ENCODE measurements at places on chromosomes 2 and 18.

- no peak for DNase-seq
Measured at GRCh38 chr2:194363295-194363694, 1293.7 kb upstream of the SLC39A10 start.

DNA sequence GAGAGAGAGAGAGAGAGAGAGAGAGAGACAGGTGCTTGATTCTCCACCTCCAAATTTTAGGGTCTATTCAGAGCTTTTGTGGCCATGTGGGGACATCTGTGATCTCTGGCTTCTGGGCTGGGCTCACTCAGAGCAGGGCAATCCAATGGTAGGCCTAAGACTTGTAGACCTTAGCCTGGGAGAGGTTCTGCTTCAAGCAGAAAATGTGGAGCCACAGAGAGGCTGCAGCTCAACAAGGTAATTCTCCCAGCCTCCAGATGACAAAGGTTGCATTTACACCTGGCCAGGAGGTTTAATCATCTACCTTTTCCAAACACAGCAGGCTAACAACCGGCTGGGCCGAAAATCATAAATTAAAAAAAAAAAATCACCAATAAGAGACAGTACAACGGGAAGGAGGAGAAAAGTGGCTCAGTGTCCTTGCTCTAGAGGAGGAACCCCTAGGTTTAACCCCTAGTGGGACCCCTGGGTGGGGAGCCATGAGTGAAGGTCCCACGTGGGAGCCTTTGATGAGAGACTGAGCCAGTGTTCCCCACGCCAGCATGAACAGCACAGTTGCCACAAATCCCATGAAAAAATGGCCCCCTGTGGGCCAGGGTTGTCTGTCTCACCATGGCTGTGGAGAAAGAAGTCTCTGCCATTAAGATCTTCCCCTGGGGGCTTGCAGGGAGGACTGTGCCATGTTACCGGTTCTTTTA is 124.0 kb upstream of the GATA6 start:
- no peak for DNase-seq

DNA sequence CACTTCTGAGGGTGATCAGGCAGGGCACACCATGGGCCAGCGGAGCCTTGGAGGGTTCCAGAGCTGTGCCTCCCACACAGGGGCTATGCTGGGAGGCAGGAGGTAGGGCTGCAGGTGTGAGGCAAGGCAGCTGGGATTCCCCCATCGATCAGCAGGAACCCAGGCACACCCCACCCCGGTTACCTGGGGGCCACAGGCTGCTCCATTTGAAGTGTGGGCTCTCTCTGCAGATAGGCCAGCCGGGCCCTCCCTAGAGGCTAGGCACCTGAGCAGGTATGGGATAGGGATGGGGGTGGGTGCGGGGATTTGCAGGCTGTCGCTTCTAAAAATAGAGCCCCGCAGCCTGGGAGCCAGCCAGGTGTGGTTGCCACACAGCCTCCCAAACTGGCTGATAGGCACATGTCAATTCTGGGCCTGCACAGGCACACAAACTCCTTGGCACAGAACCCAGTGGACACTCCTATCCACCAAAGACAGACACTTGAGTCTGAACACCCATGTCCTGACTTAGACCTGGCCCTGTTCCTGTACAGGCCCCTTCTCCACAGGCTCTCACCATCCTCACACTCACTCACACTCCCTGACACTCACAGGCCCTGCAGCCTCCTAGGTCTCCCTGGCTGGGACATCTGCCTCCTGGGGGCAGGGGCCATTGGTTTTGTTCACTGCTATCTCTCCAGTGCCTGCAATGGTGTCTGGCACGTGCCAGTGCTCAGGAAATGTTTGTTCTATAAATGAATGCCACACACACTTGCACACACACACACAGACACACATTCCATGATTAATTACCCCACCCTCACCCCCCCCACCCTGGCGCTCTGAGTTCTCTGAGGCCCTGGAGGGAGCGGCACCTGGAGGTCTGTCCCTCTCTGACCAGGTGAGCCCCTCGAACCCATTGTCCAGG is 73.4 kb downstream of the ZFP36L2 start:
- DNase-seq, result no peak

DNA sequence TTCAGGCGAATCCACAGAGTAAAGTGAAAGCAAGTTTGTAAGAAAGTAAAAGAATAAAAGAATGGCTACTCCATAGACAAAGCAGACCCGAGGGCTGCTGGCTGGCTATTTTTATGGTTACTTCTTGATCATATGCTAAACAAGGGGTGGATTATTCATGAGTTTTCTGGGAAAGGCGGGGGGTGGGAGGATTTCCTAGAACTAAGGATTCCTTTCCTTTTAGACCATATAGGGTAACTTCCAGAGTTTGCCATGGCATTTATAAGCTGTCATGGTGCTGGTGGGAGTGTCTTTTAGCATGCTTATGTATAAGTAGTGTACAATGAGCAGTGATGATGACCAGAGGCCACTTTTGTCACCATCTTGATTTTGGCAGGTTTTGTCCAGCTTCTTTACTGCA is 59.8 kb downstream of the SLC4A3 start:
- DNase-seq, result no peak

- DNase-seq, result no peak
Measured at GRCh38 chr2:40147360-40147759, 304.5 kb downstream of the SLC8A1 start.

DNA sequence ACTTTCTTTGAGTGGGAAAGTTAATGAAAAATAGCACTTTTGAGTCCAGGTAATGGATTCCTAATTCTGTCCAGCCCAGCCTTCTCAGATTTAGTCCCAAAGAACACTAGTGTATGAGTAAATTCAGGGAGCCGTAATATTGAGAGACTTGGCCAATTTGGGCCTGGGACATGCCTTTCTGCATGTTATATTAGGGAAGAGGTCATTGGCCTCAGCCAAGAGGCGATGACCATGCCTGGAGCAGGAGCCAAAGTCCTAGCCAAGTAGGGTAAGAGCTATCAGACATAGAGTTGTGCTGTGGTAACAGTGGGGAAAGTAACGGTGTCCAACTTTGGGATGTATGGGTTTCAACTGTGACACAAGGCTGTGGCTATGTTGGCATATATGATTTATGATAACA is 336.5 kb upstream of the ZNF804A start:
- no peak for DNase-seq

- no peak for DNase-seq
Measured at GRCh38 chr2:77009307-77009706, 512.9 kb downstream of the LRRTM4 start.

GRCh38 chr2:180647621-180648020 is 332.8 kb upstream of the UBE2E3 start:
- DNase-seq, result no peak

DNA sequence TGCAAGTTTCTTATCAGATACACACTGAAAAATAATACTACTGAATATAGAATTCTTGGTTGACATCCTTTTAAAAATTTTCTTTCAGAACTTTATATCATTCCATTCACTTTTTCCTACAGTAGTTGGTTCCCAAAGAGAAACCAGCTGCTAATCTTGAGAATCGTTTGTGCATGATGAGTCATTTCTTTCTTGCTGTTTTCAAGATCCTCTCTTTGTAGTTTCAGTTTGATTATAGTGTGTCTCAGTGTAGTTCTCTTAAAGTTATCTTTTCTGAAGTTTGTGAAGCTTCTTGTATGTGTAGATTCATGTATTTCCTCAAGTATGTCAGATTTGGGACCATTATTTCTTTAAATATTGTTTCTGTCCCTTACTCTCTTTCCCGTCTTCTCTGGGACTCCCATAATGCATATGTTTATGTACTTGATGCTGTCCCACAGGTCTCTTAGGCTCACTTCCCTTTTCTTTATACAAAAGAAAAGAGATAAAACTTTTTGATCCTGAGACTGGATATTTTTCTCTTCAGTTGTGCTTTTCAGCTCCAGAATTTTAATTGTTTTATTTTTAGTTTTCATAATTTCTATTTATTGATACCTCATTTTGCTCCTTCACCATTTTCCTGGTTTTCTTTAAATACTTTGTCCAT is 801.0 kb downstream of the TDRD15 start:
- DNase-seq, result no peak

- DNase-seq, result no peak
Measured at GRCh38 chr2:228613133-228613850, 431.8 kb upstream of the SPHKAP start.

DNA sequence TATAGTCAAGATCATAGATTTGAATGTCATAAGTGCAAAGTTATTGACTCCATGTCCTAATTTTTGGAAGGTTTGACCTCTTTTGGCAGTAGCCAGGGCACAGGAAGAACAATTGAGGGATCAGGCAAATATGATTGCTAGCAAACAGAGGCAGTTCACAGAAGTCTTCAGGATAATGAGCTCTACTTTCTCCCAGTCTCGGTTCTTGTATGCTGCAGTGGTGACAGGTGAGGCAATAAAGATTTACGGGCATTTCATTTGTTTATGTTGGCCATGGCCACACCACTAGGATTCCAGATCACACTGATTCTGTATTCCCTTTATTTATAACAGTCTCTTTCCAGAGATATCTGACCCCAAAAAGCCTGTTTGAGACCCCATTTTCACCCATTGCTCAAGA is 137.5 kb downstream of the UBR3 start:
- no peak for DNase-seq

DNA sequence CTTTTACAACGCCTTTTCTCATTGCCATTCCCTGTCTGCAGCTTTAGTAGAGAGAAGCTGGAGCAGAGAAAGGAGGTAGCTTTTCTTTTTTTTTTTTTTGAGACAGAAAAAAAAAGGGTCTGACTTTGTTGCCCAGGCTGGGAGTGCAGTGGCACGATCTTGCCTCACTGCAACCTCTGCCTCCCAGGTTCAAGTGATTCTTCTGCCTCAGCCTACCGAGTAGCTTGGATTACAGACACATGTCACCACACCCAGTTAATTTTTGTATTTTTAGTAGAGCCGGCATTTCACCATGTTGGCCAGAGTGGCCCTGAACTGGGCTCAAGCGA is 25.0 kb upstream of the ACSL3 start:
- no peak for DNase-seq

DNA sequence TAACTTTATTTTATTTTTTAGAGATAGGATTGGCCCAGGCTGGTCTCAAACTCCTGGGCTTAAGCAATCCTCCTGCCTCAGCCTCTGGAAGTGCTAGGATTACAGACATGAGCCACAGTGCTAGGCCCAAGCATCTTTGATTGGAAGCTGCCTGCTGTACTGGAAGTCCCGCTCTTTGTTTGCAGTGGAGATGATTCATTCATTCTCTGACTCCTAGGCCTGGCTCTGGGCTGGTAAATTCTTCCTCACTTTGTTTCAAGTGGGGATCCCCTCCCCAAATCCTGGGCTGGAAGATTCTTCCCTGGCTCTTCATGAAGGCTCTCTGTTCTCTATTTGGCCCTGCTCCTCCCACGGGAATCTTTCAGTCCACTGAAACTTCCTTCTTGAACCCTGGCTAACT is 81.9 kb downstream of the NEURL3 start:
- no peak for DNase-seq

DNA sequence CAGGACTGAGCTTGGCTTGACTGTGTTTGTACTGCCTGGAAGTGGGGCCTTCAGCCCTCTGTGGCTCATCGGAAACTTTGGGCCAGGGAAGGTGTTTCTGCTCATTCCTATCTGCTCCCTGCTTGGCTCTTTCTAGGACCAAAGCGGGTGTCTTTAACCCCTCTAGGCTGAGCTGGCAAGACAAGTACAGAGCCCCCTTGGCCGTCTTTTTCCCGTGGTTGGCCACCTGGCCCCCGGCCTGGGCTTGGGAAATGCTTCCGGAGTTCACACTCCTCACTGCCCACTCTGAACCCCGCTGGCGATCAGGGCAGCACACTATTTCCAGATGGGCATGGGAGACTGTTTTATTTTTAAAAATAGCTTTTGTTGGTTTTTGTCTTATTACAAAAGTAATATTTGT is 243.0 kb downstream of the DYSF start:
- no peak for DNase-seq

GRCh38 chr2:228699888-228700287 is 518.4 kb upstream of the SPHKAP start:
- DNase-seq, result no peak

GRCh38 chr2:120624738-120625446 is 110.8 kb upstream of the GLI2 start:
- no peak for DNase-seq

Measured in left kidney (tissue), 8 donors.